NCI-H69 (cell line): ENCODE measurements at places on chromosomes 4 and X.

GRCh38 chrX:96435378-96436035, 249.1 kb upstream of the DIAPH2 start:
- DNase-seq, result no peak

- DNase-seq, result no peak
Observed at GRCh38 chr4:138671106-138671505, 344.5 kb upstream of the NOCT start.

- no peak for DNase-seq
Observed at GRCh38 chr4:123182289-123182688, 214.3 kb upstream of the SPRY1 start.

DNA sequence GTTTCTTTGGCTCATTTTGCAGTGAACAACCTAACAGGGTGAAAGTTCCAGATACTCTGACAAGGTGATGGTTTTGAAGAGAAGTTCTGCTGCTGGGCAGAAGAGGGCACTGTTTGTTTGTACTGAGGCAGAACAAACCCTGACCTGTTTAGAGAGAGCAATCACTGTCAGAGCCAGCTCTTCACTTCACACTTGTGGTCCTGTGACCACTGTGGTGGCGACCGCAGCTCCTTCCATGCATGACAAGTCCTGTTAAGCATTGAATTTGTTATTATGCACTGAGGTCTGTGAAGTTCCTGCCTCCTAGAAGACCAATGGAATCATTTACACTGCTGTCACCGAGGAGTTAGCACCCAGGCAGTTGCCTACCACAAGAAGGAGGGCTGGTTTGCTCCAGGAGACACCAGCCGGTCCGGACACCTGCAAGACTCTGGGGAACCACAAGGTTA, 86.6 kb downstream of the ZNF330 start:
- DNase-seq, result peak; percentile 65

- no peak for DNase-seq
Observed at GRCh38 chr4:142358656-142359055, 487.4 kb downstream of the INPP4B start.

DNA sequence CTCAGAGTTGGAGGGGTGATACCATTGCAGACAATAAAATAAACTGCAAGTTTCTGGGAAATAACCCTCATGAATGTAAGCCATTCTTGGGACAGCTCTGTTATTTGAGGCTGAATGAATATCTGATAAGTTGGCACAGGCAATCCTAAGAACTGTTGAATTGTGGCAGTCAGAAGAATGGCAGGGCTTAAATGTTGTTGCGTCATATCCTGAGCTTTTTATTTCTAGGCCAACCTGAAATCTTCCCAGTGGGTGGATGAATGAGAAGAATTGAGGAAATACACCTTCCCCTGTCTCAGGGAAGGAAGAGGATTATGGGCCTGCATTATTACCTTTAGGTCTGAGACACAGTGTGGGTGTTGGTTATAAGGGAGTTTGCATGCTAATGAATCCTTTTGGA, 64.4 kb upstream of the C4orf54 start:
- DNase-seq, result no peak

DNA sequence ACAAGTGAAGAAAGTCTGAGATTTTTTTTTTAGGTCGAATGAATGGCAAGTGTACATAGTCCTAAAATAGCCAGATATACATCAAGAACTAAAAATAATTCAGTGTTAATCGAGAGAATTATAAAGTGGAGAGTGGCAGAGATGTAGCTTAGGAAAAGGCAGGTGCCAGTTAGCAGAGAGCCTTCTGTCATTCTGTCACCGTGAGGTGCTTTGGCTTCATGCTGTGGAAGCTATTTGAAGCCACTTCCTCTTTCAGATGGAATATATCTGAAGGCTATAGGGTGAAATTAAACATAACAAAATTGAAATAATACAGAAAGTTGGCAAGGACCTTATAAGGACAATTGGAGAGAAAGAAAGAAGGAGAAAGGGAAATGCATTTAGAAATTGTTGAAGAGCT, 756.3 kb downstream of the CCSER1 start:
- DNase-seq, result peak; percentile 14

DNA sequence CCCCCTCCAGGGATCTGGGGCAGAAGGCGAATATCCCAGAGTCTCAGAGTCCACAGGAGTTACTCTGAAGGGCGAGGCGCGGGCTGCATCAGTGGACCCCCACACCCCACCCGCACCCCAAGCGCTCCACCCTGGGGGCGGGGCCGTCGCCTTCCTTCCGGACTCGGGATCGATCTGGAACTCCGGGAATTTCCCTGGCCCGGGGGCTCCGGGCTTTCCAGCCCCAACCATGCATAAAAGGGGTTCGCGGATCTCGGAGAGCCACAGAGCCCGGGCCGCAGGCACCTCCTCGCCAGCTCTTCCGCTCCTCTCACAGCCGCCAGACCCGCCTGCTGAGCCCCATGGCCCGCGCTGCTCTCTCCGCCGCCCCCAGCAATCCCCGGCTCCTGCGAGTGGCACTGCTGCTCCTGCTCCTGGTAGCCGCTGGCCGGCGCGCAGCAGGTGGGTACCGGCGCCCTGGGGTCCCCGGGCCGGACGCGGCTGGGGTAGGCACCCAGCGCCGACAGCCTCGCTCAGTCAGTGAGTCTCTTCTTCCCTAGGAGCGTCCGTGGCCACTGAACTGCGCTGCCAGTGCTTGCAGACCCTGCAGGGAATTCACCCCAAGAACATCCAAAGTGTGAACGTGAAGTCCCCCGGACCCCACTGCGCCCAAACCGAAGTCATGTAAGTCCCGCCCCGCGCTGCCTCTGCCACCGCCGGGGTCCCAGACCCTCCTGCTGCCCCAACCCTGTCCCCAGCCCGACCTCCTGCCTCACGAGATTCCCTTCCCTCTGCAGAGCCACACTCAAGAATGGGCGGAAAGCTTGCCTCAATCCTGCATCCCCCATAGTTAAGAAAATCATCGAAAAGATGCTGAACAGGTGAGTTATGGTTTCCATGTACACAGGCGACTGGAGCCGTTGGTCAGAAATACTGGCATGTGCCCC, at the start of gene CXCL1:
CXCL1 (plus strand) TSS at position 264 of the 926 bp plus-strand sequence; CDS start at position 342, 78 bp downstream.
- DNase-seq, result peak; percentile 20

GRCh38 chr4:98517218-98518021, 141.0 kb downstream of the TSPAN5 start:
- DNase-seq, result peak; percentile 71

DNA sequence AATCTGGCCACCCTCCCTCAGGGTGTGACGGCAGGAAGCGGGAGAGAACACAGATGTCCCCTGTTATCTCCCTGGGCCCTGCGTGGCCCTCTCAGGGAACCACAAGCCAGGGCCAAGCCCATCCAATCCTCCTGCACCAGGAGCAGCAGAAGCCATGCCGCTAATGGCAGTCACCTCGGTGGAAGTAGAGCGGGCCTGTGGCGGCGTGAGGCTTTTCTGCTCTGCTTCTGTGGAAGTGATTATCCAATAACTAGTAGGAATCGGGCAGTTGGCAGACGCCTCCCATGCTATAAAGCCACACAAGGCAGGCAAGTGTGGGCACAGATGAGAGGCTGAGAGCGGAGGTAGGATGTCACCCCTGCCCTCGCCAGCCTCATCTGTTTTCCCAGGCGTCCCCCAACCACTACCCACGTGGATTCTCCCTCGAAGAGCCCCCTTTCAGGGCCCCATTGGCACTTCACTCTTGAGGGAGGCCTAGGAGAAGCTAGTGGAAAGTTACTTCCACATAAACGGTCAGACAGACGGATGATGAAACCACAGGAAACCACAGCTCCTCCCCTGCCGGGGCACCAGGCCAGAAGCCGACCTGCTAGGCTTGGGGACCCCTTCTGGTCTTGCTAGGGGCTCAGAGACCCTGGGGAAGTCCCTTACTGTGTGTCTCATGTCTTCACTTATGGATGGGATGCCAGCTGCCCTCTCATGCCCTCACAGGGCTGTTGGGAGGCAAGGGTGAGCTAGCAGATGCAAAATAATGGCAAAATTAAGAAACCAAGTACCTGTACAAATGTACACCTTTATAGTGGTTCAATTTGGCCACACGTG, 18.8 kb upstream of the TMSB4X start:
- no peak for DNase-seq

- DNase-seq, result peak; percentile 28
Observed at GRCh38 chr4:136863756-136864155, 668.5 kb downstream of the PCDH18 start.

DNA sequence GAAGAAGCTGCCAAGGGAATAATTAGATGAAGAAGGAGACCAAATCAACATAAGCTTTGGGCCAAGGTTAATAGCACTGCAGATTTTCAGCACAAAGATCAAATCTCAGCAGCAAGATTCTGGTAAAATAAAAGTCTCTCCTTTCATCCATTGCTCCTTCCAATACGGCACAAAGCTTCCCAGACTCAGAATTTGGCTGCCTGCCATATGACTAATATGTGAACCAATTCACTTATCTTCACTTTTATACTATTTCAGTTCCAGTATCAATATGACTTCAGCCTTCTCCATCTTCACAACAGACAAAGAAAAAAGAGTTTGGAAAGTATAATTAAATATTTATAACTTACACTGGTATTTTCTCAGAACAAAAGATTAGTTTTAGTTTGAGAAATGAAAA, 978.3 kb upstream of the GRID2 start:
- peak; percentile 35 for DNase-seq

- DNase-seq, result no peak
Observed at GRCh38 chr4:108315694-108316093, 147.0 kb upstream of the LEF1 start.

GRCh38 chr4:103123114-103123513, 23.5 kb upstream of the BDH2 start:
- DNase-seq, result no peak

- DNase-seq, result no peak
Observed at GRCh38 chr4:24850674-24851073, 55.3 kb downstream of the SOD3 start.

- peak; percentile 91 for DNase-seq
Observed at GRCh38 chr4:37767546-37767945, 58.9 kb upstream of the PGM2 start.

DNA sequence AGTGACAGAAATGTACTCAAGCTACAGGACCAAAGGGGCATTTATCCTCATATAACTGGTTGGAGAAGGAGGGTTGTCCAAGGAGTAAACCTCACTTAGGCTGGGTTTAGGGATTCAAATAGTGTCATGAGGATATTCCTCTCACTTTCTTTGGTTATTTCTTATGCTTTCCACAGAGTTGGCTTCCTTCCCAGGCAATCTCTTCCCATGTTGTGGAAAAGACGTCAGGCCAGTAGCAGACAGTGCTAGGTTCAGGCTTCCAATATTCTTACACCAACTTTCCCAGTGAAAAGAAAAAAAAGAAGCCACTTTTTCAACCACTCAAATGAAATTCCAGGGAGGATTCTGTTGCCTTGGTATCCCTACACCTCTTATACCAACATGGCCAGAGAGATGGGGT, 653.0 kb downstream of the C4orf33 start:
- DNase-seq, result no peak

DNA sequence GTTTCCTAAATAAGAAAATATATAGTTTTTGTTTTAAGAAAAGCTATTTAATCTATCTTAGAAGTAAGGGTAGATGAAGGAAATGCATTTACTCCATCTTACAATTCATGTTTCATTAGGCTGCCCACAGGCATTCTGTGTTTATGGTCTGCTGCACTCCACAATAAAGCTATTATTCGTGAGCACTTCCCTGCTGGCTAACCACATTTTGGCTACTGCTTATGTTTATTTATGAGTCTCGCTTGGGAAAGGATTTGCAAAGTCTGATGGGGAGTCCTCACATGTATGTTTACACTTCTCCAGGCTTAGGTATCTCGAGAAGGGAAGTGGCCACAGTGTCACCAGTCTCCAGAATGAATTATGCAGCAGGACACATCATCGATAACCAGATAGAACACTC, 260.8 kb upstream of the VCX start:
- DNase-seq, result peak; percentile 85

DNA sequence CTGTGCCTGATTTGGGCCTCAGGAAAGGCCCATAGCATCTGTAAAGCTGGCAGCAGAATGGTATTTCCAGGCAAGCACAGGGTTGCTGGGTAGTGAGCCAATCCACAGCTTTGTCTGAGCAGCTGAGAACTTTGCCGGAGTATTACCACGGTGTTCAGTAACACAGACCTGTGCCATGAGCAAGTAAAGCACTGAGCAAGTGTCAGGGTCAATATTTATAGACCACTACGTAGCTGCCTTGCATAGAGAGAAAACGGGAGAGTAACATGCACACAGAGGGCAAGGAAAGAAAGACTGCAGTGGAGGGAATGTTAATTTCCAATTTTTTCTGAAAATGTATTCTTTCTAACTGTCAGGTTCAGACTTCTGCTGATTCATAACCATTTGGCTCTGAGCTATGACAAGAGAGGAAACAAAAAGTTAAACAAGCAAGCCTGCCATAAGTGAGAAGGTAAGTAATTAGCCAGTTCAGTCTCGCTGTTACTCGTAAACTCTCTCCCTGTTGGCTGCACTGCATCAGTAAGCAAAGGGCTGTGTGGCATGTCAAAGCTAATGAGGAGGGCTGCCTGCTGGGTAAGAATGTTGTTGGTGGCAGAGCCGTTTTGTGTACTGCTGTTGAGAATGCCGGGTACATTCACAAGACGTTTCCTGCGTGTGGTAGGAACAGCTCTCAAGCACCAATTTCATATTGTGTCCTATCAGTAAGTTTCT, 238.1 kb downstream of the BMPR1B start:
- peak; percentile 72 for DNase-seq

- no peak for DNase-seq
Observed at GRCh38 chr4:1417522-1418390, 11.5 kb upstream of the NKX1-1 start.

DNA sequence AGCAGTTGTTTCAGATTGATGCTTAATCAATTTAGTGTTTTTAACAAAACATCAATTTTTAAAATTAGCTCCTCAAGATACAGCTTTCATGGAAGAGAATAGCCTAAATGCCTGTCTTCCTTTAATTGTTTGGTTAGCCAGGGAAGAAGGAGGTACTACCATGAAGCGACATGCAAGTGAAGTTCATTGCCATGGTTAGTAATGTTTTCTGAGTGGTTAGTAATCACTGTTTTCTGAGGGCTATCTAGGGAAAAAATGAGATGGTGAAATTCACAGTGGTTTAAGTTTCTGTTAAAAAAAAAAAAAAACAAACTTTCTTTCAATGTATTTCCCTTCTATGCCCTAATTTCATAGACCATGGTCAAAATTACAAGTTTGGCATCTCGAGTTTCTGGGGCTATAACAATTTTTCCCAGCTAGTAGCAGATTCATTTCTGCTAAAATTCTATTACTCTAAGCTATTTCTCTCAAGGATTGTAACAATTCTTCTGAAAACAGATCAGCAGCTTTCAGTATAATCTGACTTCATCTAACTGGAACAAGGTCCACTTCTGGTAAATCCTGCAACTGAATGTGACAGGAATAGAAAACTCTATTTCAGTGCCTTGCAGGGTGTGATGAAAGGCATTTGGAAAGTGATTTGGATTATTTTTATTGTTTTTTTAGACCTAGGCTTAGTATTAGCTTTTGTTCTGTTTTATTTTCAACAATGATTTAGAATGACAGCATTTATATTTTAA, 157.0 kb downstream of the PCDH18 start:
- DNase-seq, result peak; percentile 4

- peak; percentile 1 for DNase-seq
Observed at GRCh38 chr4:168269896-168270295, 48.7 kb downstream of the DDX60 start.

- DNase-seq, result no peak
Observed at GRCh38 chr4:172009446-172010230, 196.4 kb downstream of the GALNTL6 start.
